ENCODE measurements at places on chromosomes 7 and 10.

GRCh38 chr7:34751725-34752643 lies 94.0 kb downstream of the NPSR1 start:
- DNase-seq, result no peak

- DNase-seq, result no peak
Observed at GRCh38 chr7:108307595-108307994, 148.6 kb downstream of the NRCAM start.

GRCh38 chr10:80264081-80265056 lies 25.1 kb downstream of the MAT1A start:
- no peak for DNase-seq

- DNase-seq, result no peak
Observed at GRCh38 chr7:108442039-108442568, 14.1 kb downstream of the NRCAM start.

DNA sequence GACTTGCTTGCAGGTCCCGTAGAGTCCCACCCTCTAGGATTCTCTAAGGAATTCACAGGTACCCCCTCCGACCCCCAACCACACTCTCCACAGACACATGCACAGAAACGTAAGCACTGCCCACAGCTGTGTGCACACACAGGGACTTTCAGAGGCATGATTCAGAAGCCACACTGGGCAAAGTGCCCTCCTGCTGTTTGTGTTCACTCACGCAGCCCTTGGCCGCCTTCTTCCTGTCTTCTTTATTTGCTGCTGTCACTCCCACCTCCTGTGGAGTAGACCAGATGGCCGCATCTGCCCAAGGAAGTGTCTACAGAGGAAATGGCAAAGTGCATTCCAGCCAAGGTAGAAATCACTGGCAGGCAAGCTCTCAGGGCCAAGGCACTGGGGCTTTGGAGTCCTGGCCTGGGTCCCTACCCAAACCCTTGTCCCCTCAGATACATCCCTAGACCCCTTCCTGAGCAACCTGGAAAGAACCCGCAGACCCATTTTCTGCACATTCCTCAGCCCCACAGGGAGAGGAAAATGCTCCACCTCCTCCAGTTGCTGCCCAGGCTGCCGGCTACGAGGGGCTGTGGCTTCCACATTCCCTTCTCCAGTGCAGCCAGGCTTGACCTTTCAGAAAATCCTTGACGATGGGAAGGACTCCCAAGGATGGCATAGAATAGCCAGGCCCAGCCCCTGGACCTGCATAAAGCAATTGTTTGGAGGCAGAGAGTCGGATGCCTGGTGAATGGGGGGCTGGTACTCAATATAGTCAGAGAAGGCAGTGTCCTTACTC lies 21.6 kb upstream of the GIMAP8 start:
- DNase-seq, result no peak

- no peak for DNase-seq
Observed at GRCh38 chr10:49324711-49325110, 25.7 kb downstream of the C10orf71 start.
